ENCODE measurements at places on chromosomes 13 and 19. TPM values are rescaled to one million over a fixed set of nuclear protein-coding genes. Genes with fewer than 3 reads are reported as not detected.

DNA sequence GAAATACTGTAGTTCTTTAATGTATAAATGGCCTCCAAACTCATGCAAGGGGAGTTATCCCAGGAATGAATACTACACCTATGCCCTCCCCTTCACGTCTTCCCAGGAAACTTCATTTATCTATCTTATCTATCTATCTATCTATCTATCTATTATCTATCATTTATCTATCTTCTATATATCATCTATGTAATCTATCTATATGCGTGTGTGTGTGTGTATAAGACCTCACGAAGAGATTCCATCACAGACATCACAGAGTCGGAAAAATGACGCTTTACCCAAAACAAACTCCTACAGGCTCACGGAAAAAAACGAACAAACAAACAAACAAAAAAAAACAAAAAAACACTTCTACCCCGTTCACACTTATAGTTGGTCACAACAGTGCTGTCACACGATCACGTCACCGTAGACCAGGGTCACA lies 486 bp downstream of the ZNF529 start:
- DNase-seq, result no peak

- no peak for DNase-seq
Measured at GRCh38 chr13:84574851-84575250, 692.6 kb upstream of the SLITRK1 start.

DNA sequence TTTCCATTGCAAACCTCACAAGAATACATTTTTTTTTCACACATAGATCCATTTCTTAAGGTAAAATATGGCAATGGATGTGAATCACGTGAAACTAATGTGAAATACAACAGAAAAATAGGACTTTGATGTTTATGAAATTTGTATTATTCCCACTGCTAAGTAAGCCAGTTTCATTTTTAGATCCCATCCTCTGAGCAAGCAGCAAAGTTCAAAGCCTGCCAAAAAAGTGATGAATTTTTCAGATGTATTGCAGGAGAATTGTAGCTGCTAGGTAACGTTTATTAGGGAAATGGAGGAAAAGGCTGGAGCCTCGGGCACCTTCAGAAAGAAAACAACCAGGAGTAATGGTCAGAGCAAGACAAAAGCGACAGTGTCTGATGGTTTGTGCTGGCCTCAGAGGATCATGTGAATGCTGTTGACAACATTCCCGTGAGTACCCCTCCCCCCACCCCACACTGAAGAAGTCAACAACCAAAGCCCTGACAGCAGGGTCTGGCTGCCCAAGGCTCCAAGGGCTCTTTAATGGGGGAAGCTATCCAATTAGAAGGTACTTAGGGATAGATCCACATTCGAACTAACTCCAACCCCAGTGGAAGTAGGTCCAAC lies 95.5 kb downstream of the OXGR1 start:
- no peak for DNase-seq

ERICH6B gene
- total RNA-seq, result not detected

TMEM255B gene
- 36.6 TPM for total RNA-seq

PNMA8A gene
- 12.4 TPM for total RNA-seq

WDR88 gene
- not detected for total RNA-seq

All from aorta (tissue), 5 donors.